Muscle of back (tissue), 13 donors: ENCODE measurements at places on chromosomes 7 and 10.

- no peak for DNase-seq
These were observed 15.8 kb downstream of the SCIN start for GRCh38 chr7:12586271-12586670.

DNA sequence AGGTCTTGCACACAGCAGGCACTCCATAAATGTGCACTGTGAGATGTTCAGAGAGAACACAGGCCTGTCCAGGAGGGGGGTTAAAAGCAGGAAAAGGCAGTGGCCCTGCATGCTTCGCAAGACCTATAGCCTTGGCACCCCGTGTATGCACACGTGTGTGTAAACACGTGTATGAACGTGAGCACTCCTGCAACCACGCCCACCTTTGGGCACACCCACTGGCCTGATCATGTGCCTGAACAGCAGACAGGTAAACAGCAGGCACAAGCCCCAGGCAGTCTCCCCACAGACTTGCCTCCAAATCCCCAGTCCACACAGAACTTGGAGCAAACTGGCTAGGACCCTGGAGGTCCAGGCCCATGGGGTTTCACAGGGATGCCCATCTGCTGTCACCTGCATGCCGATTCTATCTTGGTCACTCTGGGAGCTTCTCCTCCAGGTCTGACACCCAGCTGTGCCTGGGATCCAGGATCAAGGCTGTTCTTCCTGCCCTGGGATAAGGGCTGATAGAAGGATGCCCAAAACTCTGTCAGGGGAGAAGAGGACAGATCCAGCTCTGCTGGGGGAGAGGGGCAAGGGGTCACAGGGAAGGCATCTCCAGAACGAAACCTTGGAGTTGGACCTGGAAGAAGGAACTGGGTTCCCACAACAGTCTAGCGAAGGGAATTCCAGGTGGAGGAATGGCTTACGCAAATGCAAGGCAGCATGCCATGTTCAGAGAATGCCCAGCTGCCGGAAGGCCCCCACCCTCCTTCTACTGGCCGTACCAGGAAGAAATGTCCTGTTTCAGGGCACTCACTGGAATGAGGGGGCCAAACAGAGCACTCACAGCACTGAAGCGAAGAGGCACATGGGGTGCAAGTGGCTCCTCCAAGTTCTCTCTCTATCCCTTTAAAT, 14.3 kb upstream of the ZMIZ1 start:
- no peak for DNase-seq

GRCh38 chr10:68079434-68079833, 4.4 kb upstream of the HERC4 start:
- no peak for DNase-seq

- peak; percentile 36 for DNase-seq
These were observed 3.9 kb downstream of the HMX3 start for GRCh38 chr10:123139521-123140163.

DNA sequence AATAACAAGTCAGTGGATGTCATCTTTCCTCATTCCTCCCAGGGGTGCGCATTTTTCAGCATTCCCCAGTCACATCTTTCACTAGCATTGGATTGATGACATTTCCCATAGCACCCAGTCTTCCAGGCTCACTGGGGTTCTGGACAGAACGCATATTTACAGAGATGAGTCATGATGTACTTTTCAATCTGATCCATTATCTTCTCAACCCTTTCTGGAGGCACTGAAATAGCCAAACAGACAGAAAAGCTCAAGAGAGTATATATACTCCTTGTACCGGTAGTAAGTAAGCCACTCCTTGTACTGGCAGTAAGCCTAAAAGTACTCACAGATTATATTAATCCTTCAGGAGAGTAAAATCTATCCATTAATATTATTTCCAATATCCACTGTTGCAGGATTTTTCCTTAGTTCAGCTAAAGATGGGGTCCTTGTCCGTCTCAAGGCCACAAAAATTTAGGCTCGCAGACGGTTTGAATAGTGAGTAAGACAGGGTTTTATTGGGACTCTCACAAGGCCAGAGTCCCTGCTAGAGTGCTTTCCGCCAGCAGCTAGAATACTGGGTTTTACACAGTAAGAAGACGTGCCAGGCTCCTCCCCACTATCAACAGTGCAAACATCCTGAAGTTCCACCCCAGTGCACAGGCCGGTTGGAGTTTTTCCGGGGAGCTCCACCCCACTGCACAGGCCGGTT, 60.8 kb downstream of the MDH2 start:
- DNase-seq = peak; percentile 14

DNA sequence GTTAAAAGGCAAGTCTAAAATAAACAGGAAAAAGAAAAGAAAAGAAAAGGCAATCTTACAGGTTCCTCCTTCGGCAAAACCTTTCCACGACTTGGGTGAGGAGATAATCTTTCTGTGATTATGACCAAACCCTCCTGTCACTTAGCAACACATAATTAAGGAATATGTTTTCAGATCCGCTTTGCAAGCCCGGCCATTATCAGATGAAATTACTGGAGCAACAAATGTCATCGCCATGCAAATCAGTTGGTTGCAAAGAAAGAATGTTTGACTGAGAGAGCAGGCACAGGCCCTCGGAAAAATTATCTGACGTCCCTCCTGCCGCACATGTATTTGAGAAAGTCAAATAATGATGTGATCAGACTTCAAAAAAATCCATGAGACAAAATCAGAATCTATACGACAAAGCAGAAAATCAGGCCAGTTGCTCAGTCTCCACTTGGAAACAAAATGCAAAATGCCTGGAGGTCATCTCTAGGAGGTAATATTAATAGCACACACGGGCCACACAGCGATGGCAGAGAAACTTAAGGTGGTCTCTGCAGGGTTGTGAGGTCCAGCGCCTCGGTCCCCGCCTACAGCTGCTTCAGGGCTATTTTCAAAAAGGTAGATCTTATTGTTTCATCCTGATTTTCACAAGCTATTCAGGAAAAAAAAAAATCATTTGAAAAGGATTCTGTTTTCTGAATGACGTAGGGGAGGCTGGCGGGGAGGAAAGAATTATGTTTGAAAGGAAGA, 82.7 kb downstream of the ZRANB1 start:
- DNase-seq = no peak

GRCh38 chr10:103506061-103506460, 12.6 kb downstream of the NEURL1 start:
- DNase-seq = no peak

DNA sequence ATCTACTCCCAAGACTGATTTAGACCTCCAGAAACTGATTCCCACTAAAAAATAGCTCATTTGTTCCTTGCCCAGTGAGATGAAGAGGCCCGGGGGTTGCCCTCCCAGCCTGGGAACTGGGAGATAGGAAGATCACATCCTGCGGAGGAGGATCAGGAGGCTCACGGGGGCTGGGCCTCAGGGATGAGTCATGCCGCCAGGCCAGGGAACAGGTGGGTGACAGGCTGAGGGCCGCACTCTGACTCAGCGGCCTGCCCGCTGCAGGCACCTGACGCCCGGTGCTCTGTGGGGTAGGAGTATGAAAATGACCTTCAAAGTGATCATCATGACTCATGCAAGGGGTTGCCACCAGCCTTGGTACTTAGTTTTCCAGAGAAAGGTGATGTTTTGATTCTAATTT, 104.5 kb upstream of the ZPBP start:
- DNase-seq = no peak

GRCh38 chr10:74771054-74771453, 55.3 kb upstream of the KAT6B start:
- DNase-seq = no peak

DNA sequence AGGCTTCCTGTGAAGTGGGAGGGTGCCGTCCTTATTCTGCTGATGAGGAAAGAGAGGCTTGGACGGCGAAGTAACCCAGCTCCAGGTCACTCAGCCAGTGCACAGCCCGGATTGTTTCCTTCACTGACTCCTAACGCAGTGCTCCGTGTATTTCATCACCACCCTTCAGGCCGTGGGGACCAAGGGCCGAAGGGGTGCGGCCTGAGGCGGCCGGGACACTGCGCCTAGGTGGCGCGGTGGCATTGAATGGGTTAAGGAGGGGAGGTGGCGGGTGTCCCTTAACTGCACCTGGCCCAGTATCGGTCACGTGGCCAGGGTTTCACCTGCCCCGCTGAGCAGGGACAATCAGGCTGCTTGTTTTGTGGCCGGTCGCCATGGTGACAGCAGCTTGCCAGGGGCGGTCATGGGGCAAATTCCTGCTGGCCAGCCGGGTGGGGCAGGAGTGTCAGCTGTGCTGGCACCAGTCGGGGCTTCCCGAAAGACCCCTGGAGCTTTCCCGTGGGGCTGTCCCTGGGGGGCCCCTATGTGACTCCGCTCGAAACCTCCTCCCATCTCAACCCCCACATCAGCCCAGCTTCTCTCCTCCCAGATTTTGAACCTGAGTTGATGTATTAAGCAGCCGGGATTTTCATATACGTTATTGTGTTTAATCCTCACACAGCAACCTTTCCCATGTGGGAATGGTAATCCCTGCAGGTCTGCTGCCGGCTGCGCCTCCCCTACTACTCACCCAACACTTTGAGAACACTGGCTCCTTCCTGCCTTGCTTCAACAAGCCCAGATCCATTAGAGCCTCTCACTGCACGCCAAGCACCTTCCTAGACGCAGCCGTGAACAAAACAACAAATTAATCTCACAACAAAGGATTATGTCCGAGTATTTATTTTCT, 4.4 kb upstream of the ABHD11 start:
- DNase-seq = peak; percentile 55

DNA sequence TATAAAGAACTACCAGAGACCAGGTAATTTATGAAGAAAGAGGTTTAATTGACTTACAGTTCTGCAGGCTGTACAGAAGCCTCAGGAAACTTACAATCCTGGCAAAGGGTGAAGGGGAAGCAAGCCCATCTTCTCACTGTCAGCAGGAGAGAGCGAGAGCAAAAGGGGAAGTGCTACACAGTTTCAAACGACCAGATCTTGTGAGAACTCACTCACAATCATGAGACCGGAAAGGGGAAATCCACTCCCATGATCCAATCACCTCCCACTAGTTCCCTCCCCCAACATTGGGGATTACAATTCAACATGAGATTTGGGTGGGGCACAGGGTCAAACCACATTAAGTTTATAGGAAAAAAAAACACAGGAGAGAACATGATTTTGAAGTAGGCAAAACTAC, 222.1 kb upstream of the SHH start:
- DNase-seq = no peak

DNA sequence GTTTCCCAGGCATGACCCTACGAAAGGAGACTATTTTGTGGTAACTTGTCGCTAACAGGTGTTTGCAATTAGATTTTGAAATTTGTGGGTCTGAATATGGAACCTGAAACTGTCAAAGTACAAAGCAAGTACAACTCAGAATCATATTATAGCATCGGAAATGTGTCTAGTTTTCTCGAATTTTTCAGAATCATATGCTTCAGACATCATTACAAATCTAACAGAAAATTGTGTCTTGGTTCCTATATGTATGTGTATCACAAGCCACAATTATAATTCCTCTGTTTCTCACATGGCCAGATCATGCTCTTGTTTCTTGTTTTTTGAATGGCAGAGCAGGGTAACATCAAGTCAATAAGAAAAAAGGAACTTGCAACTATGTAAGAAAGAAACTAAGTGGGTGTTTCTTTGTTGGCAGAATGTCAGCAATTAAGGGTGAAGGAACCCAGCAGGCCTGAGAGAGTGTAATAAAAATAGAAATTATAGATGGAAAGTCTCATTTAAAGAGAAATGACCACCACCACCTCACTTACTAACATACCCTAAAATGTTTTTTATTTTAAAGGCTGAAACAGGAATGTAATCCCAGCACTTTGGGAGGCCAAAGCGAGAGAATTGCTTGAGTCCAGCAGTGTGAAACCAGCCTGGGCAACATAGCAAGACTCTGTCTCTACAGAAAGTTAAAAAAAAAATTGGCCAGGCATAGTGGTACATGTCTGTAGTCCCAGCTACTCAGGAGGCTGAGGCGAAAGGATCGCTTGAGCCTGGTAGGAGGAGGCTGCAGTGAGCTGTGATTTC, 51.3 kb downstream of the PRTFDC1 start:
- DNase-seq = no peak

DNA sequence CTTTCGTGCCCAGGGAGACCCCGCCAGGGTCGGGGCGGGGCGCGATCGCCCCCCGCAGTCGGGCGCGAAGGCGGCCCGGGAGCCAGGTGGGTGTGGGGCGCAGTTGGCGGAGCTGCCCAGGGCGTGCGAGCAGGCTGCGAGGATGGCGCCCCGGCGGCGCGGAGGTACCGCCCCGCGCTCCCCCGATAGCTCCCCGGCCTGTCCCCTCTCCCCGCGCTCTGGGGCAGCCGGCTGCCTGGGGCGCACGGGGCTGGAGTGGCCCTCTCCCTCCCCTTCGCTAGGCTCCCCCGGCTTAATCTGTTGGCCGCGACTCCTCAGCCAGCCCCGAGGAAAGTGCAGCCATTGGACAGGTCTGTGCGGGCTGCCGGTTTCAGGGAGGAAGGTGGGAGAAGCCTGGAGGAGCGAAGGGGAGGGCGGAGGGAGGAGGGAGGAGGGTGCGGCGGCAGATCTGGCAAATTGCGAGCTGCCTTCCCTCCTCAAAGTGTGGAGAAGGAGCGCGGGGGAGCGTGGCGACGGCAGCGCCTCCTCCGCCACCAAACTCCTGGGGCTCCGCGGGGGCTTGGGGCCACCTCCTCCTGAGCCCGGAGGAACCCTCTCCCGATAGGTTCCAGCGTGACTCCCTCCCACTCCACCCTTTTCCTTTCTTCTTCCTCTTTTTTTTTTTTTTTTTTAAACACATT, 361 bp upstream of the PLXDC2 start:
- DNase-seq = peak; percentile 88

- no peak for DNase-seq
These were observed 574.6 kb downstream of the GALNT17 start for GRCh38 chr7:71706597-71706975.

DNA sequence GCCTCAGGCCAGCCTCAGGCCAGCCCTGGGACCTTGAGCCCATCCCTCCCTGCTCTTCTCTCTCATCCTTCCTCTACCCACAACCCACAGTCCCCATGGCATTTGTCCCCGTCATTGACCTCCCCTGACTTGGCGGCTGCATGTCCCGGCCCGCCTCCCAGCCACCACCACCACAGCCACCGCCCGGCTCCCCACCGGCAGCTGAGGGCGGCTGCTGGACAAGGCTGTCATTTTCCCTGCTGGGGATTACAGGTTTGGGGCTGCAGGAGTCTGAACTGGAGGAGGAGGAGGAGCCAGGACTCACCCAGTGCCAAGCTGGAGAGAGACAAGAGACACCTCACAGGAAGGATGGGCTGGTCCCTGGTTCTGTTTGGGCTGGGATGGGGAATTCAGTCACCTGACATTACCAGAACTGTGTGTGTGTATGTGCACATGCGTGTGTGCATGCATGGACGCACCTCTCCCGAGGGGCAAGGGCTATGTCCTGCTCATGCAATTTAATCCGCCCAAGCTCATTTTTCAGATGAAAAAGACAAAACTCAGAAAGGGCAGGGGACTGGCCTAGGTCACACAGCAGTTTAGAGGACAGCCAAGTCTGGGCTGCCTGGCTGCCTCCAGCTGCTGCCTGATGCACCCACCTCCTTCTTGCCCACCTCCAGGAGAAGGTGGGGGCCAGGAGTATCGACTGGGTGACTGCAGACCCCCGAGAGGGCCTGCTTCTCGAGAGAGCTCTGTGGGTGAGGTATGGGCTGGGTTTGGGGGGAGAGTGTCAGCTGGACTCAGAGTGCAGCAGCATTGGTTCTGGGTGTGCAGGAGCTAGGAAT, 113.1 kb downstream of the ZMIZ1 start:
- no peak for DNase-seq
